ENCODE measurements at places on chromosomes 5 and 9.

DNA sequence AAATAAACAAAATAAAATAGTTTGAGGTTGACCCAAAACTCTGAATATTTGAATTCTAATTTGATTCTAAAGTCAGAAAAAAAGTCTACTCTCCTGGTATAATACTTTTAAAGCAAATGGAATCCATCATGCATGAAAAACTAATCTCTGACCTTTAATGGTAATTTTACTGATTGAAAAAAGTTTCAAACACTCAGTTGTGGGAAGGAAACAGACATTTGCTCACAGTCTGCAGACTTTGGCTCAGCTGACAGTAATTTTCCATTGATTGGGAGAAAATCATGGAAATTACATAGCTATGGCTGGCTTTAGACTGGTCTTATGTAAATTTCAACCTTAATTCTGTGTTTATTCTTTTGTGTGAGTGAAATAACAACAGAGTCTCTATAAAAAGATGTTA lies 574.3 kb downstream of the PDE4D start:
- no peak for DNase-seq

GRCh38 chr9:7360513-7360912 lies 439.1 kb downstream of the DMAC1 start:
- no peak for DNase-seq

DNA sequence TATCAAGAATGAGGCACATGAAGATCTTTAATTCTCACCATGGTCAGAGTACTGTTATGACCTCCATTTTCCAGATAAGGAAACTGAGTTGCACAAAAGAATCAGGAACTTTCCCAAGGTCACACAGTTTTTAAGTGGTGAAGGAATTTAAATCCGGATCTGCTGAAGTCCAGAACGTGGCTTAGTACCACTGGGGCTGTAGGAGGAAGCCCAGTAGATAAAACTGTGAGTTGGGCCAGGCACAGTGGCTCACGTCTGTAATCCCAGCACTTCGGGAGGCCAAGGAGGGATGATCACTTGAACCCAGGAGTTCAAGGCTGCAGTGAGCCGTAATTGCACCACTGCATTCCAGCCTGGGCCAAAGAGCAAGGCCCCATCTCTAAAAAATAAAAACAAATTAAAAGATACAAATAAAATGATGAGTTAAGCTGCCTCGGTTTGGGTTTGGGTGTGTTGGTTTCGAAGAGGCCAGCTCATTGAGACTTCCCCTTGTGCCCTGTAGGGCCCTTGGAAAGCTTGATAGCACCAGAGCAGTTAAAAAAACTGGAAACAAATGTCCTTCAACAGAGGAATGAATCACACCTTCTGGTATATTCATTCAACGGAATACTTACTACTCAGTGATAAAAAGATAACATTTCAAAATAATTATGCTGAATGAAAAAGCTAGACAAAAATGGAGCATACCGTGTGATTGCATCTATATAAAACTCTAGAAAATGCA lies 20.1 kb downstream of the ATOX1 start:
- DNase-seq: no peak

DNA sequence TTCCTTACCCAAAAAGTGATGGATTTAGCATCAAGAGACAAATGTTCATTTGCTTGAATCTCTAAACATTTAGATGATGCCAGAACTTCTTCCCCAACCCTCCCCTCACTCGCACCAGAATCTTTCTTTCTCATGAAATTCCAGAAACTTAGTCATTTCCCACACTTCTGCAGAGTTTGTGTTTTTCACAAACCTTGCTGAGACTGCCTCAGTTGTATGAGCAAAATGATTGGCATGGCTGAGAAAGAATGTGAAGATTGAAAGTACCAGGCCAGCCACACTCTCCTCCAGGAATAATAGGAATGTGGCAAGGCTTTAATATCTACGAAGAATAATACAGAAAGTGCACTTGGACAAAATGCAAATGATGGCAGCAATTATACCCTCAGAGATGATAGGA lies 428.3 kb upstream of the CDH6 start:
- no peak for DNase-seq

GRCh38 chr5:72465066-72465465 lies 42.1 kb downstream of the ZNF366 start:
- no peak for DNase-seq

GRCh38 chr9:37100327-37100726 lies 20.0 kb upstream of the ZCCHC7 start:
- DNase-seq: peak; percentile 49

DNA sequence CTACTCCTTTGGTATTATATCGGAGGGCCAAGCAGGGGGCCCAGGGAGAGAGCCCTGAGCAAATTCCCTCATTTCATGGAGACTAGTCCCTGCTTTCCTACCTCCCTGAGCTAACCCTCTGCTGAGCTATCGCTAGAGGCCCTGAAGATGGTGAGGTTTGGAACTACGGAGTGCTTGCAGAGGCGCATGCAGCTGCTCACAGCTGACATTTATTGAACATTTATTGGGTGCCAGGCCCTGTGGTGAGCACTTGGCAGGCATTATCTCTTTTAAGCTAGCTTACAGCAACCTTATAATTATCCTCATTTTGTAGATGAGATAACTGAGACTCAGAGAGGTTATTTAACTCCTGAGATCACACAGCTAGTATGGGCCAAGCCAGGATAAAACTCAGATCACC lies 9.8 kb downstream of the FAT2 start:
- no peak for DNase-seq

DNA sequence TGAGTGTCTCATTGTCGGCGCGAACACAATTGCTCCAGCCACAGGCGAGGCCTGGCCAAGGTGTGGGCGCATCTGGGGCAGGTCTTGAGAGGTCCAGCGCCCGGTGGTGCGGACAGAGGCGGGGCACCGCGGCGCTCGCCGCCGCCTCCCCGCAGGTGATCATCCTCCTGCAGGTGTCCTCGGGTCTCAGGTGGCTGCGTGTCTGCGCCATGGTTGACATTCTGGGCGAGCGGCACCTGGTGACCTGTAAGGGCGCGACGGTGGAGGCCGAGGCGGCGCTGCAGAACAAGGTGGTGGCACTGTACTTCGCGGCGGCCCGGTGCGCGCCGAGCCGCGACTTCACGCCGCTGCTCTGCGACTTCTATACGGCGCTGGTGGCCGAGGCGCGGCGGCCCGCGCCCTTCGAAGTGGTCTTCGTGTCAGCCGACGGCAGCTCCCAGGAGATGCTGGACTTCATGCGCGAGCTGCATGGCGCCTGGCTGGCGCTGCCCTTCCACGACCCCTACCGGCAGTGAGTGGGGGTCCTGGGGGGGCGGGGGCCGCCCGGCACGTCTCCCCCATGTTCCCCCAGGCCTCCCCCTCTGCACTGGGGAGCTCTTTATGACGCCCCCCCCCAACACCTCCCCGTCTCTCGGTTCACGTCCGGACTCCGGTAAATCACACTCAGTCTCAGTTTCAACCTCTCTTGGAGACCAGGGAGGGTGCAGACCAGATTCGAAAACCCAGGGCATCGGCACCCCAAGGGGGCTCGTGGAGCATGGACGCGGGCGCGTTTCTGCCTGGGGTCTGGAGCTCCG lies 446 bp downstream of the NXNL2 start:
- no peak for DNase-seq

DNA sequence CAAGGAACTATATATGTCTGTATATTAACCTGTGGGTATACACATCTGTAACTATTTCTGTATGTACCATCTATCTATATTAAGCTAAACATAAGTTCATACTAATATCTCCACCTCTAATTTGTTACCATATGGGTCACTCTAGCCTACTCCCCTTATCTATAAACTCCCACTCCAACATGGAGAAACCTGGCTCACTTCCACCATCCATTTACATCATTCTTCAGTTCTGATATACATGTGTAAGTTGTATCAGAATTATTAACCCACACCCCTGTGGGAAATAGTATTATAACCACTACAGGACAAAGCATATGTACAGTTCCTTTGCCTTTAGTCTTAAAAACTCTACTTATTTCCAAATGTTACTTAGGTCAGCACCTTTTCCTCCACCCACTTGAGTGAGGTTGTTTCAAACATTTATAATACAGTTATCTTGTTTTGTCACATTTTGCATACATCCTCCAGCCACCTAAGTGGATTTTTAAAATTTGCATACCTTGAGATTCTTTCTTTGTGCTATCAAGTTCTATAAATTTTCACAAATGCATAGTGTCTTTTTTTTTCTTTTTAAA lies 10.6 kb downstream of the NDFIP1 start:
- no peak for DNase-seq

DNA sequence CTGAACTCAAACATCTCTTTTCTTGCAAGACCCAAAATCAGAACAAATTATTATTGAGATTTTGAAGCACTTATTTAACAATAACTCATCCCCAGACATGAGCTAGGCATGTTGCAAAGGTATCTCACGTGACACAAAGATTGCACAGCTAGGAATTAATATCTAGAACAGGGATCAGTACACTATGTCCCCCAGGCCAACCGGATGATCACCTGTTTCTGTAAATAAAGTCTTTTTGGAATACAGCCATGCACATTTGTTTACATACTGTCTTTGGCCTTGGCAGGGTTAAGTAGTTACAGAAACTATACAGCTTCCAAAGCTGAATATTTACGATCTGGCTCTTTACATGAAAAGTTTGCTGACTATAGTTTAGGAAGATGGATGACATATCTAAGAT lies 287.7 kb downstream of the ACTL7B start:
- DNase-seq: no peak

DNA sequence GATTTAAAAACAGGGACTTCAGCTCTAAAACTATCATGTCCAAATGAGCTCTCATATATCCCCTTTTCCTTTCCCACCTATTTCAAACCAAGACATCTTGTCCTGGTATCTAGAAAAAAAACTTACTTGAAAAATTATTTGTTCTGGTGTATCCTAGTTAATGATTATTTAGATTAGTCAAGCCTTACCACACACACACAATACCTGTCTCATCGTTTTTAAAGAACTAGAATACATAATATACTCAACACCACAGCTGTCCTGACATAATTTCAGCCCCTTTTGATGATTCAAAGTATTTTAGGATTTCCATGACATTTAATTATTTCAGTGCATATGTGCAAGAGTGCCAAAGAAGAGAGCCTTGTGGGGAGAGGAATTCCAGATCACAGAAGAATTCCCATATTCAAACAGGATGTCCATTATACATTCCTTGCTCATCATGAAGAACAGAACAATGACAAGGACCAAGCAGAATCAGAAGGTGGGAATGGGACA lies 233.7 kb downstream of the SMARCA2 start:
- no peak for DNase-seq

DNA sequence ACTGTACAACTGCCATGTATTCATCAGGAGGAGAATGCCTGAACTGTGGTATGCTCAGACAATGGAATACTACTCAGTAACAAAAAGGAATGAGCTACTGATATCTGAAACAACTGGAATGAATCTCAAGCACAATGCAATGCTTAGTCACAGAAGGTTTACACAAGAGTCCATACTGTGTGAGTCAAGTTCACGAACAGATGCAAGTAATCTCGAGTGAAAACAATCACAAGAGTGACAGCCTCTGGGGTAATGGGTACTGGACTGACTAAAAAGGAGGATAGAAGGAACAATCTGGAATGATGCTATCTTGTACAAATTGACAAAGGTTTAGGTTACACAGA lies 19.5 kb upstream of the GOLGA1 start:
- DNase-seq: no peak

GRCh38 chr5:153480401-153480800 lies 10.1 kb upstream of the GRIA1 start:
- DNase-seq: no peak

DNA sequence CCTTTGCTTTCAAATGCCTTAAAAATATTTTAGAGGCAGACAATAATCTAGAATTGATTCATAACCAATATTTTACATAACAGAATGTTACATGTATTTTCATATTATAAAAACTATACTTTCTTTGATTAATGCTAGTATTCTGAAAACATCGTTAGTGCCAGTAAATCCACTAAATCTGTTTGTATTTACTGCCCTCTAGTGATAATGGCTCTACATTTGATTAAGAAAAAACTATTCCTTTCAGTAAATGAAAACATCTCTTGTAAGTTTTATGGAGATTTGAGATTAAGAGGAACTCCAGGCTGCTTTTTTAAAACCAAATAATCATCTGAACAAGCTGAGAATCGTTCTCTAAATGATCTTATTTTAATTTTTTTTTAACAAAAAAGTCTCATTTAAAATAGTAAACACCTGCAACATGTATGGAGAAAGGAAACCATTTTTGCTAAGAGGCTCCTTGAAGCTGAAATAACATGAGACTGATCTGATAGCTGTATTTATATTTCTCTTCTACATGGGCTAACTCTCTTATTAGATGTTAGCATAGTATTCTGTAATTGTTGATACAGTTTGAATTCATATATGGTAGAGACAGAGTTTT lies 424.7 kb downstream of the RAB3C start:
- DNase-seq: no peak

DNA sequence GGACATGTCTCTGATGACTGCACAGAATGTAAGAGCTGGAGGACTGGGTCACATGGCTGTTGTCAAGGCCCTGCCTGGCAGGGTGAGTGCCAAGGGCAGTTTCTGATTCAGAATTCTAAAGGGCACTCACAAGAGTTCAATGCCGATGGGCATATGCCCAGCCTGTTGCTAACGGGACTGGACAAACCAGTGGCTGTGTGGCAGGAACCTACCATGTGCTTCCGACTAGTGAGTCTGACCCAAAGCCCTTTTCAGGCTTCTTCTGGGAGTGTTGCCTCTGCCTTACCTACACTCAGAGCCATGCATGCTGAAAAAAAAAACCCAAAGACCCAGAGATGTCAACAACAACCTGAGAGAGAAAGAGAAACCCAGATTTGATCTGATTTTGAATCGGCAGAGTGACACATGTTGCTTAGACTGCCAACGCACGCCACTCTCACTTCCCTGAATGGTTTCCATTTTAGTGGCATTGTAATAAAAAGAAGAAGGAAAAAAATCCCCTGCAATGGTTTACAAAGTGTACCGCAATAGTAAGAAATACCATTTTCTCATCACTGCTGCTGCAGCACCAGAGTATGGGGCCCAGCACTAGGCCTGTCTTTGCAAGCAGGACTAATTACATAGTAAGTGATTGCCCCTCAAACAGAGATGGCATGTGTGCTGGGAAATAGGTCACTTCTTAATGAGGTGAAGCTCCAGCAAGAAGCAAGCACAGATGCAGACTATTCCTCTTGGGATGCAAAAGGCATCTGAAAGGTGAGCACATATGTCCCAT lies 194.3 kb downstream of the PALM2AKAP2 start:
- DNase-seq: no peak

- DNase-seq: no peak
Observed at GRCh38 chr5:133723651-133724366, 111.5 kb upstream of the FSTL4 start.

GRCh38 chr5:131416729-131417128 lies 152.9 kb downstream of the CDC42SE2 start:
- DNase-seq: no peak

- DNase-seq: no peak
Observed at GRCh38 chr5:145110834-145111233, 724.3 kb downstream of the PRELID2 start.

- no peak for DNase-seq
Observed at GRCh38 chr9:37908283-37908682, 4.4 kb upstream of the SLC25A51 start.
